ENCODE measurements at places on chromosomes 13 and 19.
A peak's percentile ranks its signal among the peaks of the same experiment; 100 is the strongest.

DNA sequence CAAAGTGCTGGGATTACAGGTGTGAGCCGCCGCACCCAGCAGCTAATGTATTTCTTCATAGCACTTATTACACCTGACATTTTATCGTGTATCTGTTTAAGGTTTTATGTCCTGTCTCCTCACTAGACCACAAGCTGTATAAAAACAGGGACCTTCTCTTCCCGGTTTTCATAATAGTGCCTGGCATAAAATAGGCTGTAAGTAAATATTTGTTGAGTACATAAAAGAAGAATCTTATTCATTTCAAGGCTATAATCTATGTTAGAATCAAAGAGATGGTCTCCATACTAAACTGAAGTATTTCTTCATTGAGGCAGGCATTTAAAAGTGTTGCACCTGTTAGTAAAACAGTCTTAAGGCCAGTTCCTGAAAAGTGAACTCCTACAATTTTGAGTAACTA, 194.0 kb downstream of the SHISA2 start:
- DNase-seq, result no peak

DNA sequence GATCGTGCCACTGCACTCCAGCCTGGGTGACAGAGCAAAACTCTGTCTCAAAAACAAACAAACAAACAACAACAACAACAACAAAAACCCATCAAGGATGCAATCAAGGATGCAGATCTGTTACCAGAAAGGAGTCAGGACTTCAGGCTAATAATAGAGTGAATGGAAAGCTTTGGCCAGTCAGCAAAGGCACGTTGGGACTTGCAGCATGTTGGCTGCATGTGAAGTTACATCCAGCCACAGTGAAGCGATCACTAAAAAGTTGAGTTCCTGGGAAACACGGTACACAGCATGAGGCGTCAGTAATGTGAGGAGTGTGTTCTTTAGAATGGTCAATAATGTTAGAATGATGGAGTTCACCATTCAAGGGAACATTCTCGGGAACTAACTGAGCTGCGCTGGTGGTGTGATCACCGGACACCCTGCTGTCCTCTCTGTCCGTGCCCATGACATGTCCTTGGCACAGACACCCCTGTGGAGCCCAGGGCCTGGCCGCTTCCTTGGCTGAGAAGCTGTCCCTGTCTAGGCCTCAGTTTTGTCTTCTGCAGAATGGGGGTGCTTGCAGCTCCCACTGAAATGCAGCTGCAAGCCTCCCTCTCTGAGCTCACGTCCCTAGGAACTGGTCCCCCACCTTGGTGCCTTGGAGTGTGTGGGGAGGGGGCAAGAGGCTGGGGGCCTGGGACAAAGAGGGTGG, 2.3 kb upstream of the LGALS7B start:
- no peak for DNase-seq

DNA sequence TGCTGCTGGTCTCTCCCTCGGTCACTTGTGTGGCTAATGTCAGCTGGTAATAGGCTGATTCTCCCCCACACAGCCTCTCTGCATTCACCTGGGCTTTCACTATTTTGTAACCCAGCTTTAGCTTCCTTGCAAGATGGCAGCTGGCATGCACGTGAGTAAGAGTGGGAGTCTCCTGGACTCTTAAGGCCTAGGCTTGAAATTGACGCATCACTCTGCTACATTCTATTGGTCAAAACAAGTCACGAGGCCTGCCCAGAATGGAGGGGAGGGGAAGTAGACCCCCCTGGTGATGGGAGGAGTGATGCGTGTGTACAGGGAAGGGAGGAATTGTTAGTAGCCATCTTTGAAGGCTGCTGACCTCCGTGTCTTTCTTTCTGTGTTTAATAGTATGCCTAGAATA, 24.9 kb upstream of the PNMA8B start:
- DNase-seq, result no peak

DNA sequence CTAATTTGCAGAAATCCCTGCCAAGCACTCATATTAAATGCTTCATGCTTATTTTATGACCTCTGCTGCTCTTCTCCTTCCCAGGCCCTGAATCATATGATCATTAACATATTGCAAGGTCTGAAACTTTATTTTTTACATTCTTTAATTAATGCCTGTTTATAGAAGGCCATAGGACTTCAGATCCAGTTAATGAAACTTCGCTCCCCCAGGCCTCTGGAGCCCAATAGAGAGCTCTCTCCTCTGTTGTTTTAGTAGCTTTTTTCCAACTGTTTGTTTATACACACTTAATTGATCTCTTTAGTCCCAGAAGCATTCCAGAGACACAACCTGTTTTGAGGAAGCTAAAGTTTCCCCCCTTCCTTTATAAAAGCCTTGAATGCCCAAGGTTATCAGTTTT, 68.3 kb downstream of the DACH1 start:
- DNase-seq, result no peak

DNA sequence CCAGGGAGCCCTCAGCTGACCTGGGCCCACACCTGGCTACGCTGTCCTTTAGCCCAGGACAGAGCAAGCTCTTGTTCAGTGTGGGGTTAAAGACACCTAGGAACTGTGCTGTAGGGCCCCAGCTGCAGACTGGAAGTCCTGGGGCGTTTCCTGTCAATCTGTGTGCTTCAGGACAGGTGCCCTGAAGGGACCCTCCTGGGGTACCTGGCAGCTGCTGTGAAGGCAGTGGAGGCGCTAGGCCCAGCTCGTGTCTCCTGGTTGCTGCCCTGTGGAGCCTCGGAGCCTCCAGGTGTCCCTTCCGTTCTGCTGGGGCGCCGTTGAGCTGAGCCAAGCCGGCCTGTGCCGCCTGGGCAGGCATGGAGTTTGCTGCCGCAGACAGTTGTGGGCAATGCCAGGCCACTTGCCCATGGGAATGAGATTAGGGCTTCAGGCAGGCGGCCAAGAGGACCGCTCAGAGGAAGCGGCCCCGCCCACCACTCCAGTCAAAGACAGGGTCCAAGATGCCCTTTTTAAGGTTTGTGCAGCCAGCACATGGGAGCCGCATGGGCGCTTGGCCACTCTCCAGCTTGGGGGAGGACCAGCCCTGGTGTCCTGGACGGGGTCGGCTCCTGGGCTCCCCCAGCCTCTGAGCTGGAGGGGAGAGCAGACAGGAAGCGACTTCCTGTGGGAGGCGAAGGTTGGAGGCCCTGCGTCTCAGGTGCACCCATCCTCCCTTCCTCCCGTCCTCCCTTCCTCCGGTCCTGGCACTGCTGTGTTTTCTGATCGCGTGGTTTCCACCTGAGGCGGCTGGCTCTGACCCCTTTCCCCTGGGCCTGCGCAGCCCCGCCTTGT, 4.0 kb downstream of the PTBP1 start:
- DNase-seq, result peak; percentile 27

DNA sequence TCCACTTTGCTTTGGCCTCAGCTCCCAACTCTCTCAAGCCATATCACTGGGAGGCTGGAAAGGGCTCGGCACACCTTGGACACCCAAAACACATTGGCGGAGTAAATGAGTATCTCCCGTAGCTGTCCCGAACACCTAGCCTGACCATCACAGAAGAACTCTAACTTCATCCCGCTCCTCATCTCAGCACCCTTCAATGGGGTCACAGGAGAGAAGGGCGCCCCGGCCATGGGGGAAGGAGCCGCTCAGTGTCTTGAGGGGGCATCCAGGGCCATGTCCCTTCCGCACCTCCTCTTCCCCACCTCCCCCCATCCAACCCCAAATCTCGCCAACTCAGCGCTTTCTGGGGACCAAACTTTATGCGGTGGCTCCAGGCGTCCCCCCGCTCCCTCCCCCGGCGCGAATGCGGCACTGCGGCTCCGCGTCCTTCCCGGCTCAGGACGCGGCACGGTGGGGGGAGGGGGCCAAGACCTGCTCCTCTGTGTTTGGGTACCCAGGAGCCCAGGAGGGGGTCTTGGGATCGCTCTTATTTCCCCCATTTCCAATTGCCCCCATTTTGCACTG, 3.0 kb downstream of the KCNC3 start:
- no peak for DNase-seq
